NCI-H446 (cell line): ENCODE measurements at places on chromosomes 16 and 17.

- DNase-seq: peak; percentile 78
Observed at GRCh38 chr17:16521070-16521727, 29.2 kb upstream of the LRRC75A start.

GRCh38 chr17:27915709-27916108 is 22.5 kb upstream of the LYRM9 start:
- no peak for DNase-seq

- no peak for DNase-seq
Observed at GRCh38 chr17:6477831-6478383, 33.7 kb downstream of the PIMREG start.

DNA sequence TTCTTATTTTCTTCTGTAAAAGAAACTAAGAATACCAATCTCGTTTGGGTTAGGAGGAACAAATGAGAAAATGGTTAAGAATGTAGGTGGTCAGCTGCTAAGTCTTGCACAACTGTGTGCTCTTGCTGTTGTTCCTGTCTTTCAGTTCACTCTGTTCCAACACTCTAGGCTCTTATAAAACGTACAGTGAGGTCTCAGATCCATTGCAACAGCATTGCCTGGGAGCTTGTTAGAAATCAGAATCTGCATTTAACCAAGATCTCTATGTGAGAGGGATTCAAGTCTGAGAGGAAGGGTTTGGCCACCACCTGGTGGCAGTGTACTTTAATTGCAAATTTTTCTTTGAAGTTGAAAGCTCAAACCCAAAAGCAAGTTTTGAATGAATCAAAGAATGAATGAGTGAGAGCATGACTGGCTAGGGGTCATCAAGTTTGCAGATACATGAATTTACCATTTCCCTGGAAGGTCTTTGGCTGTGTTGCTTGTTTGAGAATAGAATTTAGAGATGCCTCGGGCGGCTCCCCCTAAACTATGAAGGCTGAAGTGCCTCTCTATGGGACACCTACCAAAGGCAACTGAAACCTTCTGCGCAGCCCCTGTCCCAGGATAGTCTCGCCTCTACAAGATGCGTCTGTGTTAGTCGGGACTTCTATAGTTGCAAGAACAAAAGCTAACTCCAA is 2.5 kb downstream of the ALOX15B start:
- no peak for DNase-seq

DNA sequence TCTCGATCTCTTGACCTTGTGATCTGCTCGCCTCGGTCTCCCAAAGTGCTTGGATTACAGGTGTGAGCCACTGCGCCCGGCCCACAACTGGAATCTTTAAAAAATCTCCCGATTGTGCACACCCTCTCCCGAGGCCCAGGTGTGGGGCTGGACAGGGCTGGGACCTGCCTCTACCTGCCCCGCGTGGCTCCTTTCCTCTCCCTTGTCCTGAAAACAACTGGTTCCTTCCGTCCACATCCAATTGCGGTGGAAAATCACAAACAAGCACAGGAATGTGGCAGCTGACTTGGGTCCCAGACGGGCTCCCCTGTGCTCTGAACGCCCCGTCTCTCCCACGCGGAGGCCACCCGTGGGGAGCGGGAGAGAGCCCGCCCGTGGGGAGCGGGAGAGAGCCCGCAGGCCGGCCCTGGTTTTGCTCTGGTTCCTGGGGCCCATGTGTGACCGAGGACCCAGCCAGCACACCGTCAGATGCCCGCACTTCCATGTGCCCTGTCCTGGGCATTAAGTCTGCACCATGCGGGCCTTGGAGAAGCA is 3.0 kb upstream of the TMEM204 start:
- DNase-seq: no peak

DNA sequence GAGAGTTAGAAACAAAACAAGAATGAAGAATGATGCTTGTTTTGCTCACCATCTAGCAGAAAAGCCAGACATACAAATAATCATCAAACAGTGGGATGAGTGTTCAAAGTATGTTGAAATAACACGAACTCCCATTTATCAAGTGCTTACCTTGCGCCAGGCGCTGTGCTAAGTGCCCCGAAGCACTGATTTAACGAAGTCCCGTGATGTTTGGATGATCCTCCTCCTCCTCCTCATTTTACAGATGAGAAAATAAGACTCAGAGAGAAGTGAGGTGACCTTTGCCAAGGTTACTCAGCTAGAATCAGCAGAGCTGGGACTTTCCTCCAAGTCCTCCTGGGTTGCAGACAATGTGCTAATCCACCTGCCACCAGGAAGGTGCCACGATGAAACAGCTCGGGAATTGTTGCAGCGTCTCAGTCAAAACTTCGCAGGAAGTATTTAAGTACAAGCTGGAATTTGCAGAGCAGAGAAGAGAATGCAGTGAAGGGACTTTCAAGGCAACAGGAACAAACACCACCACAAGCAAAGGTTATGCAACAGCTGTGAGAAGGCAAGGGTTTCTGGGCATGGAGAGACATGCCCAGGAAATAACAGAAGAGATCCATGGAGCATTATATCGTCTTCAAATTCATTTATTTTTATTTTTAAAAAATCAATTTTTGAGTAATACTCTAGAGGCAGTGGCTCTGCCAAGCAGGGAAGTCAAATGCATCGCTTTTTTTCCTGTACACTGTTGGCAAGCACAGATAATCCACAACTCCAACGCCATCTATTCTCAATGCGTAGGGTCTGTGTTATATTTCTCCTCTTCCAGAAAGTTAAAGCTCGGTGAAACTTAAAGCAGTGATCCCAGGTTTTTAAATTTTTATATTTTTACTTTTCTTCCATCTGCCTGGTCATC is 11.1 kb downstream of the PRCD start:
- no peak for DNase-seq

DNA sequence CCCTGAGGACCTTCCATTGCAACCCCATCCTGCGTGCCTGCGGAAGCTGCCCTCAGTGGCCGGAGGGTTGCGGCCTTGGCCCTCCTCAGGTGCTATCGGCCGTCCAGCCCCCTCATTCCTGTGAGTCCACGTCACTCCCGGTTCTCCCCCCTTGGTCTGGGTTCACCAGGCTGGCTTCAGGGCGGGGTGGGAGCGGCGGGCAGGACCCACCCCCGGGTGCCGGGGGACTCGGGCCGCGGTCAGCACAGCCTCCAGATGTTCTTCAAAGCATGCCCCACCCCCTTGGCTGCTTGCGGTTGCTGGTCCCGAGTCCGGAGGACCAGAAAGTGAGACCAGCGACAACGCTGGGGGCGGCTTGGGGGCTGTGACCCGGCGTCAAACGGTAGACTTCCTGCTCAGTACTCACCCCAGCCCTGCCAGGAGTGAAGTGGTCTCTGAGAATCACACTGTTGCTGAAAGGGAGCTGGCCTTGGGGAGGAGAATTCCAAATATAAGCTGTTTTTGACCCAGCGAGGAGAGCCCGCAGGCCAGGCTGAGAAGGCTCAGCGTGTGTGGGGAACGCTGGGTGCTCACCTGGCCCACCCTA is 4.5 kb downstream of the ZNF469 start:
- DNase-seq: no peak

GRCh38 chr17:30565073-30565935 is 88.1 kb downstream of the GOSR1 start:
- no peak for DNase-seq

GRCh38 chr17:37025238-37025637 is 76.5 kb downstream of the AATF start:
- no peak for DNase-seq
